ENCODE measurements at places on chromosomes 3 and 15.

GRCh38 chr3:23966328-23966727 is 21.2 kb downstream of the NR1D2 start:
- DNase-seq = peak; percentile 84

GRCh38 chr15:88661041-88661700 is 22.4 kb downstream of the ISG20 start:
- DNase-seq = peak; percentile 87

DNA sequence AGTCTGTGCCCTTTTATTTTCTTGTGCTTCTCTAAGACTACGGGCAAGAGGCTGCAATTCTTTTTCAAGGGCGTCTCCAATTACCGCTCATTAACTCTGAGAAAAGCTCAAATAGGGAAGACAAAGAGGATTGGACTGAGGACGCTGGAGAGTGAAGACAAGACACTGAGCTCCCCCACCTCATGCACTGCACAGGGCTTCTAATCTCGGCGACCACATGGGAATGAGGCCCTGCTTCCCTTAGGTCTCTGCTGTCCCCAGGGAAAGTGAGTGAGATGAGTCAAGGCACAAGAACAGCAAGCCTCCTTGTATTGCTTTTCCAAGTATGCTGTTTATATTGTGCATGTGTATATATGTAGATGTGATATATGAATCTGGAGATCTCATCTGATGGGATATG is 392.2 kb upstream of the CFAP20DC start:
- DNase-seq = peak; percentile 77

GRCh38 chr3:53164911-53165310 is 3.9 kb downstream of the PRKCD start:
- DNase-seq = no peak

- DNase-seq = peak; percentile 56
These were observed 84.6 kb upstream of the CDV3 start for GRCh38 chr3:133488785-133489367.

- no peak for DNase-seq
These were observed 9.2 kb downstream of the NFKBIZ start for GRCh38 chr3:101858464-101859030.

GRCh38 chr3:190083635-190084034 is 37.1 kb downstream of the P3H2 start:
- DNase-seq = peak; percentile 69

DNA sequence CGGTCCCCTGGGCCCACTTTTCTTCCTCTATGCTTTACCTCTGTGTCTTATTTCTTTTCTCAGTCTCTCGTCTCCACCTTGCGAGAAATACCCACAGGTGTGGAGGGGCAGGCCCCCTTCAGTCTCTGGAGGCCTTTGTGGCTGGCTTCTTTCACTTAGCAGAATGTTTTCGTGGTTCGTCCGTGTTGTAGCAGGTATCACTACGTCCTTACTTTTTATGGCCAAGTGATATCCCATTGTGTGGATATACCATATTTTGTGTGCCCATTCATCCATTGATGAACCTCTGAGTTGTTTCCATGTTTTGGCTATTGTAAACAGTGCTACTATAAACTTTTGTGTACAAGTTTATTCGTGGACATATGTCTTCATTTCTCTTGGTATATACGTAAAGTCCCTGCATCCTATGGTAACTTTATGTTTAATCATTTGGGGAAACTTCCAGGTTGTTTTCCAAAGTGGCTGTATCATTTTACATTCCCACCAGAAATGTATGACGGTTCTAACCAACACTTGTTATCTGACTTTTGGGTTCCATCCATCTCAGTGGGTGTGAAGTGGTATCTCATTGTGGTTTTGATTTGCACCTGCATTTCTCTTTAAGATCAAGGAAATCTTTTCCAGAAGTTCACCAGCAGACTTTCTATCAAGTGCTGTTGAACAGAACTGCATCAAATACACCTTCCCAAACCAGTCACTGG is 5.6 kb downstream of the PIGZ start:
- DNase-seq = no peak

GRCh38 chr3:71919572-71919971 is 134.6 kb upstream of the PROK2 start:
- no peak for DNase-seq

- DNase-seq = no peak
These were observed 11.3 kb downstream of the NBEAL2 start for GRCh38 chr3:46990573-46991374.

GRCh38 chr15:95459273-95459672 is 871.2 kb upstream of the NR2F2 start:
- peak; percentile 49 for DNase-seq

GRCh38 chr3:197001106-197001971 is 28.3 kb downstream of the MELTF start:
- no peak for DNase-seq

- no peak for DNase-seq
These were observed 931.9 kb downstream of the IGSF11 start for GRCh38 chr3:118102737-118103136.

- DNase-seq = peak; percentile 56
These were observed 174.2 kb downstream of the NR1D2 start for GRCh38 chr3:24119321-24119751.

Data from fibroblast of skin of back (primary cell).